ENCODE measurements at places on chromosomes 6 and 20.

- DNase-seq: no peak
Measured at GRCh38 chr6:46014511-46015118, 1.0 kb downstream of the CLIC5 start.

DNA sequence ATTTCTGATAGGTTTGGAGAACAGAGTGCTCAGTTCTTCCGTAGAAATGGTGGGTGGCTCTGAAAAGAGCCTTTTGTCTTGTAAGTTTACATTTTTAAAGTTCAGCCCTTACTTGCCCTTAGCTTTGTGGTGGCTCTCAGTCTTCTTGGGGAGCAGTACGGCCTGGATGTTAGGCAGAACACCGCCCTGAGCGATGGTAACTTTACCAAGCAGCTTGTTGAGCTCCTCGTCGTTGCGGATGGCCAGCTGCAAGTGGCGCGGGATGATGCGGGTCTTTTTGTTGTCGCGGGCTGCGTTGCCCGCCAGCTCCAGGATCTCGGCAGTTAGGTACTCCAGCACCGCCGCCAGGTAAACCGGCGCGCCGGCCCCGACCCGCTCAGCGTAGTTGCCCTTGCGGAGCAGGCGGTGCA lies 19.5 kb downstream of the OR2B2 start:
- DNase-seq: no peak

DNA sequence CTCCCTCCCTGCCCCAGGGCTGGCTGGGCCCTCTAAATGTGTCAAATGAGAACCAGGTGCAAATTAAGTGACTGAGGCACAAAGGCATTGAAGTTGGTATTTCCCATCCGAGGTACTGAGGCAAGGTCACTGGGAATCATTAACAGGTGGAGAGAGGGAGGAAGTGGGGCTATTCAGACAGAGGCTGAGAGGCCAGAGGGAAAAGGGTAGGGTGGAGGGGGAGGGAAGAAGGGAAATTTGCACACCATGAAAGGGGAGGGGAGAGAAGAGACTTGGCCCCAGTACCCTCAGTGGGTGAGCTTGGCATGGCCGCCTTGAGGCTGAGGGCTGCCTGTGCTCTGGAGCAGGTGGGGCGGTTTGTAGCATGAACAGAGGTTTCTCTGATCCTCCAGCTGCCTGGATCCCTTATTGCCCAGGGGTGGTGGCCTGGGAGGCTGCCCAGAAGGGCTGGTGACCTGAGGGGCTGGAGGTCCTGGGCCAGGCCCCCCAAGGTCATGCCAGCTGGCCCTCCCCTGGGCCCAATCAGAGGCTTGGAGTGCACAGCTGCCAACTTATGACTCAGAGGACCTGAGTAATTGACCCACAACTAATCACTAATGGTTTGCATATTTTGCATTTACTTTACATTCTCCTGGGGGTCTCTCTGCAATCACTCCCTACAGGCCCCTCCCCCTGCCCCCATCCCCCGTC lies 40.3 kb upstream of the ZFAND3 start:
- peak; percentile 15 for DNase-seq

DNA sequence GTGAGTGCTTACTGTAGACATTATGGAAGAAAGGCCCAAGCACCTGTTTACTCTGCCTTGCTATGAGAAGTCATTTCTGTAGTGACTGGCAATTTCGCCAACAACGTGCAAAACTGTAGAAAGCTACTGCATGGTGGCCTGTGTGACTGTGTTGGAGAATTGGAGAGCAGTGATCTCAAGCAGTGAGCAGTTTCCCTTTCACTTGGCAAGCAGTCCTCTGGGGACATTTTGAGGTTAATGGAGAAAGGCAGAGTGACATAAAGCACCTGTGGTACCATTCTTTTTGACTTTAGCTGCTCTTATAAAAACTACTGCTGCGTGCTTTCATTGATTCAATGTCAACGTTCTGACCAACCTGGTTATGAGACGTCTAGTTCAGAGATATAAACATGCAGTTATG lies 382.6 kb upstream of the JAG1 start:
- no peak for DNase-seq

GRCh38 chr20:50191065-50191543 lies 474 bp downstream of the CEBPB start:
- peak; percentile 66 for DNase-seq

DNA sequence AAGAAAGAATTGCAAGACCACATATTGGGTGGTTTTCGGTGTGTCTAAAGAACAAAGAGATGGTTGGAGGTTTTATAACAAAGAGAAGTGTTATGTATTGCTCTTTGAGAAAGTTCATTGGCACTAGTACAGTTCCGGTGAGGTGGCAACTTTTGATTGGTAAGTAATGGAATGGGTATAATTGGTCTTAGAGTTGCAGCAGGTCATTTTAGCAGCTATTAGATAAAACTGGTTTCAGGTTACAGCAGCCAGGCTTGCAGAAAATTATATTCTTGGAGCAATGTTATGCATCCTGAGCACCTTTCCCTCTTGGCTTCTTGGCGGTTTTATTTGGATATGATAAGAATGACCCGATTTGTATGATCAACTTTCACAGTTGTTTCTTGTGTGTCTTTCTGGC lies 12.3 kb upstream of the SSTR4 start:
- DNase-seq: no peak

DNA sequence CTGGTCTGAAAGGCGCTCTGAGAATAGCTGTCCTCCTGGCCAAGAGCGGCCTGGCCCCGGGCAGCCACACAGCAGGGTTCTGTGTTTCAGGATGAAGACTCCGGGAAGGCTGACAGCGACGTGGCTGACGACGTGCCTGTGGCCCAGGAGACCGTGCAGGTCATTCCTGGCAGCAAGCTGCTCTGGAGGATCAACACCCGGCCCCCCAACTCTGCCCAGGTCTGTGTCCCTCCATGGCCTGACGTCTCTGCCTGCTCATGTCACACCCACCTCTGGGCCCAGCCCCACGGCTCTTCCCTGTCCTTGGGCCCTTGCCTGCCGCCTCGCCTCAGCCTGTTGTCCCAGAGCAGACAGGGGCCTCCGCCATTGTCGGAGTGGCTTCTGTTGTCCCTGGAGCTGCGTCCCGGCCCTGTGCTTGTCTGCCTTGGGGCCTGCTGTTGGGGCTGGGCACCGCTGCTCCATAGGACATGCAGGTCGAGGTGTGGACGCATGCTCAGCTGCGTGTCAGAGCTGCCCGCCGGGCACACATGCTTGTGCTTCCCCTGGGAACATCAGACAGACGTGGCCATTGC lies 16.2 kb upstream of the ADRM1 start:
- no peak for DNase-seq

- DNase-seq: no peak
Measured at GRCh38 chr6:118596774-118597320, 48.8 kb downstream of the PLN start.

GRCh38 chr6:70753870-70754380 lies 86.2 kb downstream of the SMAP1 start:
- no peak for DNase-seq

DNA sequence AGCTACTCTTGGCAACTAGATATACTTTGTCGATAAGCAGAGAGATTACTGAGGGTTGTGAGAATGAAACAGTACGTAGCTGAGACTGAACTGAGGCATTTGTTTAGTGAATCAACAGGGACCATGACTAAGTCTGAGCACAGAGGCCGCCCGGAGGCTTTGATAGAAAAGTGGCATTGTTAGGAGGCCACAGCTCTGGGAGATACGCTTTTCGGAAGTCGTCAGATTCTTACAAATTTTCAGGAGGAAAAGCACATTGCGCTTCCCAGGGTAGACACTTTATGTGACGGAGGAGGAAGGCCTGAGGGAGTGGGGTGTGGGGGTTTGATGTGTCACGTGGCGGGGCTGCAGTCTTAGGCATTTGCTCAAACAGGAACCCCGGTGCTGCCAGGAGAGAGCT lies 69.4 kb downstream of the PSMG4 start:
- peak; percentile 6 for DNase-seq

GRCh38 chr6:169175360-169175887 lies 78.2 kb downstream of the THBS2 start:
- no peak for DNase-seq

- peak; percentile 90 for DNase-seq
Measured at GRCh38 chr6:158518191-158519127, 41.4 kb upstream of the TMEM181 start.

- peak; percentile 99 for DNase-seq
Measured at GRCh38 chr6:105432797-105433196, 29.9 kb upstream of the PREP start.

DNA sequence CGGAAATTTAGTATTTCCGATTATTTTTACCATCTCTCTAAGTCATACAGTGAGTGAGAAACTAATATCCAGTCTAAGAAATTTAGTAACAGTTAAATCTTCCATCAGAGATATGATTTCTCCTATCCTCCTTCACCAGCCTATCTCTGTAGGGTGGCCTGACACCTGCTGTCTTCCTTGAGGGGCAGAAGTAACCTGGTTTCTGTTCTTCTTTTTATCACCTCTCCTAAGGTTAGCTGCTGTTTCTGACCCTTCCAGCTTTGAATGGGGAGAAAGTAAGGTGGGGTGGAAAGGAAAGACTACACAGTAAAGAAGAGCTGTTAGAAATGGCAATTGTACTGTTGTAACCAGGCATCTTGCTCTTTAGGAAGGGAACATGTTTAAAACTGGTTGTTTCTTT lies 447.7 kb downstream of the PHF3 start:
- DNase-seq: no peak

- DNase-seq: no peak
Measured at GRCh38 chr6:29792123-29793035, 35.2 kb upstream of the HLA-G start.

DNA sequence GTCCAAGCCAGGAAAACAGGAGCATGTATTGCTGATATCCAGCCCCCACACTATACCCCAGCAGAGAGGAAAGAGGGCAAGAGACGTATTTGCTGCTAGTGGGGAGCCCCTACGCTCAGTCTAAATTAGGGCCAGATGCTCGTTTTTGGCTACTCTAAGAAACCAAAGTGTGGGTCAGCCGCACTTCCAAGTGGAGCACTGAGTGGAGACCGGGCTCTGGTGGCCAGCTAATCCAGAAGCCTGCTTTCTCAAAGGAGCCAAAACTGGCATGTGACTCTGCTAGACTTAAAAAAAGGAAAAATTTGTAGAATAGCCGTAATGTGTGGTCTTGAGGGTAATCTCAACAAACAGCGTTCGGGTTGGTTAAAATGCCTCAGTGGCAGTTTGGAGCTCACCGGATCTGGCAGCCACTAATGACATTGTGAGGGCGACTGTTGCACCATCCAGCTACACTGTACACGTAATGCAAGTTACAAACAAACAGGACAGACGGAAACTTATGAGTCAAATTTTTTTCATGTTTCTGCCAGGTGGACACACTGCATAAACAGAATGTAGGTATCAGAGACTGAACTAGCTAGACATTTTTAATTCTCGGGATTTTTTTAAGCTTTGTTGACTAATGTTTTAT lies 230.9 kb downstream of the FOXC1 start:
- no peak for DNase-seq

DNA sequence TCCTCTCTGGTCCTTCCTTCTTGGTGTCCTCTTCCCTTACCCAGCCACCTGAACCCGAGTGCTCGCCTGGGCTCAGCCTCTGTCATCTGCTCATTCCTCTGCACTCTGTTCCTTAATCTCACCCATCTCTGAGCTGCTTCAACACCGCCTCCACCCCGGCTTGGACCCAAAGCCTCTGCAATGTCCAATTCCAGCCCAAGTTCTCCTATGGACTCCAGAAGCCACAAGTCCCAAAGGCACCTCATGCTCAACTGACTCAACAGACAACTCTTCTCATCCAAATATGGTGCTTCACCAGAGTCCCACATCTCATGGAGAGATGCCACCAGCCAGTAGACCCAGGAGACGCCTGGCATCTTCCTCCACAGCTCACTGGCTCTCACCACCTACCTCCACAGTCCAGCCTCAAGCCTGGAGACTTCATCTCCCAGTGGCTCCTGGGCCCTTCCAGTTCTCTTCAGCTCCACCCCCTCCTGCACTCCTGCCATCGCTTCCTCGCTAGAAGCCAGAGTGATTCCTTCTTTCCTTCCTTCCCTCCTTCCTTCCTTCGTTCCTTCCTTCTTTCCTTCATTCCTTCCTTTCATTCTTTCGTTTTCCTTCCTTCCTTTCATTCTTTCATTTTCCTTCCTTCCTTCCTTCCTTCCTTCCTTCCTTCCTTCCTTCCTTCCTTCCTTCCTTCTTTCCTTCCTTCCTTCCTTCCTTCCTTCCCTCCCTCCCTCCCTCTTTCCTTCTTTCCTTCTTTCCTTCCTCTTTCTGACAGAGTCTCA lies 40.9 kb upstream of the NNAT start:
- DNase-seq: no peak

DNA sequence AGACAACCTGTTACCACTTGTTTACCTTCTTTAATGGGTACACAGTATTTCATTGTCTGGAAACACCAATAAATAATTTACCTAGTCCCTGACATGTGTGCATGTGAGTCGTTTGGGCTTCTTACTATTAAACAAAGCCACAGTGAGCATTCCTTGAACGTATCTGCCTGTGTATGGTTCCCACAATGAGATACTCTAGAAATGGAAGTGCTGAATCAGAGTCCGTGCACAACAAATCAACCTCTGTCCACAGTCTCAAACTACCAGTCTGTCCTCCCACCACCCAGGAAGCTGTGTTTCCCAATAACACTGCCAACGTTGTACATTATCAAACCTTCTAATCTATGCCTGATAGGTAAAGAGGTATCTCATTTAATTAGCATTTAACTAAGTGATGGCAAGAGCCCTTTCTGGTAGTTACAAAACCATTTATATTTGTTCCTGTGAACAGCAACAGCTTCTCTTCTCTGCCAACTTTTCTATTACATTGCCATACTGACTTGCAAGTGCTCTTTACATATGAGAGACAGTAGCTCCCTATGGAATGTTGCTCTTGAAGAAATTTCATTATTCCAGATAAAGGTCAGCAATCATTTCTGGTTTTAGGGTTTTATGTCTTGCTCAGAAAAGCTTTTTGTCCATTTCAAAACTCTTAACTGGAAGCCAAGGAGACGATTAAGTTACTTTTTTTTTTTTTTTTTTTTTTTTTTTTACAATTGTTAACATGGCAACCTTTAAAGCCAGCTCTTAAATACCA lies 14.7 kb downstream of the JAG1 start:
- no peak for DNase-seq

DNA sequence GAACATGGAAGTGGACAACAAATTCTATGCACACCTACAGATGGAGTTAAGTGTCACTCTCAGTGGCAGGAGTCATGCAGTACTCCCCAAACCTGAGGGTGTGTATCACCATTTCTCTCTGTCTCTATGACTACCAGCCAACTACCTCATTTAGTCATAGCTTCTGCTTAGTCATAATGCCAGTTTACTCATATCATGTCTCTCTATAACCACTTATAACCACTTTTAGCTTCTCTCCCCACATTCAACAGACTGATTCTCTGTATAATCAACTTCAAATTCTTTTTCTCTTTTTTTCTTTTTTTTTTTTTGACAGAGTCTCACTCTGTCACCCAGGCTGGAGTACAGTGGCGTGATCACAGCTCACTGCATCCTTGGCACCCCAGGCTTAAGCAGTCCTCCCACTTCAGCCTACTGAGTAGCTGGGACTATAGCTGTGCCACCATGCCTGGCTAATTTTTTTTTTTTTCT lies 13.8 kb upstream of the GTF3C6 start:
- peak; percentile 95 for DNase-seq

- DNase-seq: no peak
Measured at GRCh38 chr20:6884114-6884513, 116.6 kb downstream of the BMP2 start.

- no peak for DNase-seq
Measured at GRCh38 chr6:75219263-75219662, 13.4 kb upstream of the COL12A1 start.

- no peak for DNase-seq
Measured at GRCh38 chr6:96889146-96889545, 8.5 kb downstream of the NDUFAF4 start.

Measured in ELR (cell line).